ENCODE measurements at places on chromosomes 16 and 17.

DNA sequence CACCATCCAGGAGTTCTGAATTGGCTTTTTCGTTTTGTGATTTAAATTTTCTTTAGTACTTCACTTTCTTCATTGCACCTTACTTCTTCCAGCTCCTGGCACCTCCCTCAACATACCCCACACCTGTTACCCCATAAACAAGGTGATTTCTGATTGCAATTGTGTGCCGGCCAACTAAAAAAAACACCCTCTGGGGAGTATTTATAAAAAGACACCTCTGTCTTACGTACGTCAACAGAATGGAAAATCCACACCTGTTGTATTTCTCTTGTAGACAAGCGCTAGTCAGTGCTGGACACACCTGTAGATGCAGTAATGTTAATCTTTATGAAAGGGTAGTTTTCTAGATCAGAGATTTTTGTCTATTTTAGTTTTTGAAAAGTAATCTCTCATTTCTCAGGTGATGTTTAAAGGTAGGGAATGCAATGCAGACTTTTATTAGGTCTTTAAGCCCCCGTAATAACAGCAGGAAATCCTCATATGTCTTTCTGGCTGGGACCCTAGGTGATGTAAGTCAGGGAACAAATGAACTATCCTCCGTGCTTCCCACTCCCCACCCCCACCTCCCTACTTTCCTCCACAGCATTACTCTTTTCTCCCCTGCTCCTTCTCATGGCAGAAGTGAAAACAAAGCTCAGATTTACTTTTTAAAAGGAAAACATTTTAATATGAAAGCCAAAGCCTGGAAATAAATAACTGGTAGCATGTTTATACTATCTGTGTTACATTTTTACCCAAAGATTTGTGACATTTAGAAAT lies 4.2 kb downstream of the MSI2 start:
- DNase-seq, result no peak

- DNase-seq, result no peak
These were observed 452.4 kb upstream of the C16orf82 start for GRCh38 chr16:26614237-26614841.

GRCh38 chr17:73343168-73343634 lies 31.4 kb upstream of the CDC42EP4 start:
- DNase-seq, result peak; percentile 49

DNA sequence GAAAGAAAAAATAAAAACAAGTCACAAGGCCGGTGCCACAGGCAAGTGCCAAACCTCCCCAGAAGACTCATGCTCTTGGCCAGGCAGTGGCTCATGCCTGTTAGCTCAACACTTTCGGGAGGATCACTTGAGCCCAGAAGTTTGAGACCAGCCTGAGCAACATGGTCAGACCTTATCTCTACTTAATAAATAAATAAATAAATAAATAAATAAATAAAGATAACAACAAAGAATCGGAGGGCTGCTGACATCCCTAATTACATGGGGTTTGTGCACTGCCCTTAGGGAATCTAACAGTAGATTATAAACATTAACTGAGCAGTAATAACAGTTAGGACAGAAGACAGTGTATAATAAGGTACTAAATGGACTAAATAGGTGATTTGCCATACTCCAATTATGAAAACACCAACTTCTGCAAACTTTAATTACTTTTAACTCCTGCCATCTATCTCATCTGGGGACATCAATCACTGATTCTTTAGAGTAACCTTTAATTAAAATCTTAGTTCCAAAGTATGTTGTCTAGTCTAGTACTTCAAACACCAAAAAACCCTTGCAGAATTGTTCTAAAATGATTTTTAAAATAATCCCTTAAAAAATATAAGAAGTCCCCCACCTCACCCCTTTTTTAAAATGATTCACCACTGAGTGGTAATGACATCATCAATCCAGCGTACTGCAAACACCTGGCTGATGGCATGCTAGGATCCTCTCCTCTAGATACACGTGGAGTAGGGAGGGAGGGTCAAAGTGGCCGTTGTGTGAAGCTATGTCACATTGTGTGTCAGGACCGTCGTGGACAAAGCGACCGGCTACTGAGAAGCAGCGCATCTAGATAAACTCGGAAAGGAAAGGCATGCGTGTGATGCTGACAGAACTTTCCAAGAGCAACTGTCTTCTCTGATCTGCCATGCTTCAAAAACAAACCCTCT lies 28.5 kb downstream of the CYTH1 start:
- DNase-seq, result no peak

GRCh38 chr17:81422776-81423697 lies 27.8 kb downstream of the BAHCC1 start:
- peak; percentile 93 for DNase-seq
